ENCODE measurements at places on chromosomes 2 and 18. TPM values are rescaled to one million over a fixed set of nuclear protein-coding genes. Genes with fewer than 3 reads are reported as not detected.

Gene LRATD1
- not detected for polyA plus RNA-seq

Gene B3GNT7
- polyA plus RNA-seq = 0.71 TPM

Gene CCDC141
- not detected for polyA plus RNA-seq

Gene YIPF4
- polyA plus RNA-seq = 35.7 TPM

Gene CPLX4
- not detected for polyA plus RNA-seq

Gene RTN4
- 367 TPM for polyA plus RNA-seq

Gene DDX18
- polyA plus RNA-seq = 66.6 TPM

Gene CROCC2
- not detected for polyA plus RNA-seq

Gene CDH19
- polyA plus RNA-seq = 0.97 TPM

Gene CSRNP3
- polyA plus RNA-seq = 0.05 TPM

Gene PDCD1
- not detected for polyA plus RNA-seq

Gene ZBTB7C
- 0.10 TPM for polyA plus RNA-seq

Gene ELOA2
- polyA plus RNA-seq = not detected

Gene BOLL
- polyA plus RNA-seq = not detected

Gene CCDC85A
- polyA plus RNA-seq = 0.30 TPM

Gene NOL4
- polyA plus RNA-seq = not detected

Gene DSG1
- not detected for polyA plus RNA-seq

Gene ZNF892
- polyA plus RNA-seq = 0.84 TPM

Gene DES
- polyA plus RNA-seq = not detected

Measured in A549 (cell line).